ENCODE measurements at places on chromosomes 6 and 20.

GRCh38 chr20:5045906-5046305 is 44.6 kb upstream of the SLC23A2 start:
- no peak for DNase-seq

GRCh38 chr20:57394121-57395082 is 3.2 kb downstream of the RBM38 start:
- no peak for DNase-seq

DNA sequence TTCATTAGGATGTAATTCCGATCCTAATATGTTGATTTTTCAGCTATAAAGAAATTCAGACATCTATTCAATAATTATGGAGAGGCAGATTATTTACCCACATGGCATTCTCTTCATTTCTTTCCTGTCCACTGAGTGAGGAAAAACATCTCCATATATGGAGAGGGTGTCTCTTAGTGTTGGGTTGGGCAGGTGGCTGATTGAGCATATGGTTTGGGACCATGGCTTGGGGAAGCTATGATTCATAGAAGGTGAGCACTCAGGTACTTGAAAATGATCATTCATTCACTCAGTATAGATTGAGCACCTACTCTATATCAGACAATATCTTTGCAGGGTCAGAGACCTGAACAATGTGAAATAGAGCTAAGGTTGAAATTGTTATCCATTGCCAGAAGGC is 41.3 kb upstream of the IL20RA start:
- DNase-seq = no peak

DNA sequence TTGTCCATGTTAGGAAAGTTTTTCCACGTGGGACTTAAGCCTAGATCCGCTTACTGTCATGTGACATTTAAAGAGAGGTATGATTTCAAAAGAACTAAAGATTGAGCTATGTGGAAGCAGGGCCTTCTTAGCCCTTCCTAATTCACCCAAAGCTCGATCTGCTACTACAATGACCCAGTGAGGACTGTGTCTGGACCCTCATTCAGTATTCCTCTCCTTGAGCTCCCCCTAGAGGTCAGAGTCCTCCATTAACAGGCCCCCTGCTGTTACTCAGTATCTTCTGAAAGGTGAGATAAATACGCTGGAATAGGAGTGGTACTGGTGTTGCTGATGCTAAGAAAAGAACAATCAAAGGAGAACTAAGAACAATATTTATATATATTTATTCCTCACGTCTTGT is 414.0 kb downstream of the GJA1 start:
- DNase-seq = no peak

DNA sequence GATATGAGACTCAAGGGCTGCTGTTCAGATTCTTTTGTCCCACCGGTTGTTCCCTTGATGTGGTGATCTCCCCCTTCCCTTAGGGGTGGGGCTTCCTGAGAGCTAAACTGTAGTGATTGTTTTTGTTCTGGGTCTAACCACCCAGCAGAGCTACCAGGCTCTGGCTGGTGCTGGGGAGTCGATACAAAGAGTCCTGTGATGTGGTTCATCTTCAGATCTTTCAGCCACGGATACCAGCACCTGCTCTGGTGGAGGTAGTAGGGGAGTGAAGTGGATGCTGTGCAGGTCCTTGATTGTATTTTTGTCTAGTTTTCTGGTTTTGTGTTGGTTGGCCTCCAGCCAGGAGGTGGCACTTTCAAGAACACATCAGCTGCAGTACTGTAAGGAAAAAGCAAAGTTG is 801.6 kb downstream of the EPHA7 start:
- no peak for DNase-seq

DNA sequence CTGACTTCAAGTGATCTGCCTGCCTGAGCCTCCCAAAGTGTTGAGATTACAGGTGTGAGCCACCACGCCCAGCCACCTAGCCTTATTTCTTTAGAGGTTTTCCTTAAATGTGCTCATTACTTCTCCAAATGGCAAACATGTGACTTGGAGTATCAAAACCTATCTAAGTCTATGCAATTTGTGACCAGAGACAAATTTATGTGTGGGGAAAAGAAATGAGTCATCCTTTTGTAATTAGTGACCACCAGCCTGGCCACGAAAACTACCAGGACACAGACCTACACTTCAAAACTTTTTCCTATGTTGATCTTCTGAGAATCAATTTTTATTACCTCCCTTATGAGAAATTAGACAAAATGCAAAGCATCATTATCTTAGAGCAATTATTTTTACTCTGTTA is 64.6 kb upstream of the OGFRL1 start:
- DNase-seq = no peak

DNA sequence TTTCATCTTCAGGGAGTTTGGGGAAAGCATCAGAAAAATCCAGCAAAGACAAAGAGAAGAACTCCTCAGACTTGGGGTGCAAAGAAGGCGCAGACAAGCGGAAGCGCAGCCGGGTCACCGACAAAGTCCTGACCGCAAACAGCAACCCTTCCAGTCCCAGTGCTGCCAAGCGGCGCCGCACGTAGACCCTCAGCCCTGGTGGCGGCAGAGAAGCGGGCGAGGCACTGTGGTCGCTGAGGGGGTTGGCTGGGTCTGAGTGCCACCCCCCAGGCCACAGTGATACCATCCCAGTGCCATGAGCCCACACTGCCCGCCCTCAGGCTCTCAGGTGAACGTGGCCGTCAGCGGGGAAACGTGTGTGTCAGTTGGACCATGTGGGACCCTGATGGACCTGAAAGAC is 3.2 kb downstream of the MRGBP start:
- DNase-seq = no peak

DNA sequence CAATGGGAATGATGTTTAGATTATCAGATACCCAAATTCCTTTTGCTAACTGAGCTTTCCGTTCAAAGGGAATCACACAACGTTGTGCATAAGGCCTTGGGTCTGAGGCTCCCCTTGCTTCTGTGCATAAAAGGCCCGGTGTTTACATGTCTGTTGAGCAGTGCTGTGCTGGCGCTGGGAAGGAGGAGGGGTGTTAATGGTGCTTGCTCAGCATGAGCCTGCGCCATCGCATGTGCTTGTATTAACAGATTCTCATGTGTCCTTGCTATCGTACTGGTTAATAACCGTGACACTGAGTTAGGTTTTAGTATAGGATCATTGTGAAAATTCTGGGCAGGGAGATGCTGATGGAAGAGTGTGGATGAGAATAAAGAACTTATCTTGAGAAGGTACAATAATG is 62.3 kb upstream of the TRAF3IP2 start:
- no peak for DNase-seq

DNA sequence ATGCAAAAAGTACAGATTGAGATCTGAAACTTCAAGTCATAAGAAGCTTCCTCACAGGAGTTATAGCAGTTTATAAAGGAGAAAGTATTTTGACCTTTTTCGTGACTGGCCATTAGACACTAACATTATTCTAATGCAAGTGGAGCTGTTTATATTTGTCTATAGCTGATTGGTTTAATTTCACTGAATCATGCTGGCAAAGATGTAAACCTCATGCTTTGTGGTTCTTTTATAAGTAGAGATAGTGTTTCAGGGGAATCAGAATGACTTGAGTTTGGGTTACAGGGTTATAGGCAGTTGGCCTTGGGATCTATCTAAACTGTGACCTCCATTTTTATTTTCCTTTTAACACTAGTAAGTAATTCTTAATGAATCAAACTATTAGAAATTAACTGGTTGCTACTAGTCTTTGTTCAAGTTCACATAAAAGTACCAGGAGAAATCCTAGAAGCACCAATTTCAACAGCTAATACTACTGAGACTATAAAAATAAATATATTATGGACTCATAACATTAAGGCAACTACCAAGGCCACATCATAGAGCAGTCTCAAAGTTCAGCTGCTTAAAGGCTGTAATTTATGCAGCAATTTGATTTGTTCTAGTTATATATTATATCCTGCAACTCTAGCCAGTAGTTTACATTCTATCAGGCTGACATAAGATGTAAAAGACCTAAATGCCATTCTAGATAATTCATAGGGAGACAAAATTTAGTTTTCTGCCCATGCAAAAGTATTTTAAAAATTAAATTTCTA is 94.0 kb downstream of the RNGTT start:
- DNase-seq = no peak

- no peak for DNase-seq
Observed at GRCh38 chr20:61903575-61904340, 161.9 kb downstream of the TAF4 start.

DNA sequence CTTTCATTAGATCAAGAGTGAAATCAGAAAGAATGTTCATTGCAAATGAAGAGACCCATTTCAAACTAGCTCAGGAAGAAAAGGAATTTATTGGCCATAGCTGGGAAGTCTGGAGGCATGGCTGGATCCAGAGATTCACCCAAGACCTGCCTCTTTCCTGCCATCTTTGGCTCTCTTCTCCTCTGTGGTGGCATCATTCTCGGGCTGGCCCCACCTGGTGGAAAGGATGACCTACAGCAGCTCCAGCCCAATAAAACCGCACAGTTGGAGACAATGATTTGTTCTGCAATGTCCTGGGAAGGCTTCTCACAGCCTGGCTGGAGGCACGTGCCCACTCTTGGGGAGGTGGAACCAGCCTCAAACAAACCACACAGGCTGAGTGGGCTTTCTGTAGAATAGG is 18.1 kb upstream of the FERMT1 start:
- DNase-seq = no peak

DNA sequence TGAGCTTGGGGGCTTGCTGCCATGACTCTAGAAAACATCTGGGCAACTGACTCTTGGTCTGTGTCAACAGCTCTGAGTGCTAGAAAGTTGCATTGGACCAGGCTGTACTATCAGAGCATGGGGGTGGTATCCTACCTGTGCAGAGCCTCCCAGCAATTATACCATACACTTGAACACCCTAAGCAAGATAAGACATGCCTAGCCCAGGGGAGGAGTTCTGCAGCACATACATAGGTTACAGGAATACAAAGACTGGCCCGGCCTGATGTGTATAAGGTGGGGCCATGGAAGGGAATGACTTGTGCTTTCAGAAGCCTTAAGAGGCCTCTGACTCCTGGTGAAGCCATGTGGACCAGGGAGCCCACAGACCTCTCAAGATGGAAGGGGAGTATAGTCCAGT is 11.4 kb upstream of the MOCS1 start:
- DNase-seq = no peak

DNA sequence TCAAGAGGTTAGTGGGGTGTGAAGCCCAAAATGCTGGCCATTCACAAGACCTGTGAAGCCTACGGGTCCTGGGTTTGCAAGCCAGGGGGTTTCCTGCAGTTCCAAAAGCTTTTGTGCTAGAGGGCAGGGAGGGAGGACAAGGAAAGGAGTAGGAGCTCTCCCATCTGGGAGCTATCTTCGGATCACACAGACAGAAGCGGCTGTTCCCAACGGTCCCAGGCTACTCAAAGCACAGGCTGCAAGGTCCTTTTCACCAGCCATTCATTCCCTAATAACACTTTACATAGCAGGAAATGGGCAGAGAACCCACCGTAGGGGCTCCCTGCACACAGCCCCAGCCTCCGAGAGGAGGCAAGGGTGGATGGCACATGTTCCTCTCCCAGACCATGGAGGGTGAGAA is 296.9 kb downstream of the FOXC1 start:
- no peak for DNase-seq

DNA sequence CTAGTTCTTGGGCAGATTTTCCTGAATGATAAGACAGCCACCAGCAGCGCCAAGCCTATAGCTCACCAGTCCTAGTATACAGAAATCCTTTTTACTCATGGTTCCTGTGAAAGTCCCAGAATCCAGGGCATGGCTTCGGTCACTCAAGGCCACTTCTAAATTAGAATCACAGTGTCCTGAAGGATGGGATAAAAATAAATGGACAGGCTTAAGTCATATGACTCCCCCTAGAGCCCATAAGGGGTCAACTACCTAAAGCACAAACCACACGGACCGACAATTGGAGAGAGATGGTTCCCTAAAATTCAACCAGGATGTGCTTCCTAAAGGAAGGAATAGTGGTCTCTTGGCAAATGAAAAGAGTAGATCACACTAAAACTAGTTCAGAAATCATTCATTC is 404.1 kb upstream of the PLCB4 start:
- DNase-seq = no peak

DNA sequence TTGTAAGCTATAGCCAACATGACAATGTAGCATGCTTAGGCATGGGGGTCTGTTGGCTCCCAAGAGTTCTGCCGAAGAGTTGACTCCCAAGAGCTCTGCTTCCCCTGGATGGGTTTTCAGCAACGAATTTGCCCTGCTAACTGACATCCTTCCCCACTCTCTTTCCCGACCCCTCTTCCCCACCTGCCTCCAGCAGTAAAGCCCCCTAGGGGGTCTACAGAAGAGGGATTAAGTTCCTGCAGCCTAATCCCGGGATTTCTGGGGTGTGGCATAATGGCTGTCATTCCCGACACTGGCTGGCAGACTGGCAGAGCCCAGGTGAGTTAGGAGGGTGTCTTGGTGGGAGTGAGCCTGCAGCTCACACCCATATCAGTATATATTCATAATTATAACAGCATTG is 121.0 kb upstream of the ZNF184 start:
- no peak for DNase-seq

GRCh38 chr20:34632870-34633452 is 43.9 kb downstream of the PIGU start:
- no peak for DNase-seq

DNA sequence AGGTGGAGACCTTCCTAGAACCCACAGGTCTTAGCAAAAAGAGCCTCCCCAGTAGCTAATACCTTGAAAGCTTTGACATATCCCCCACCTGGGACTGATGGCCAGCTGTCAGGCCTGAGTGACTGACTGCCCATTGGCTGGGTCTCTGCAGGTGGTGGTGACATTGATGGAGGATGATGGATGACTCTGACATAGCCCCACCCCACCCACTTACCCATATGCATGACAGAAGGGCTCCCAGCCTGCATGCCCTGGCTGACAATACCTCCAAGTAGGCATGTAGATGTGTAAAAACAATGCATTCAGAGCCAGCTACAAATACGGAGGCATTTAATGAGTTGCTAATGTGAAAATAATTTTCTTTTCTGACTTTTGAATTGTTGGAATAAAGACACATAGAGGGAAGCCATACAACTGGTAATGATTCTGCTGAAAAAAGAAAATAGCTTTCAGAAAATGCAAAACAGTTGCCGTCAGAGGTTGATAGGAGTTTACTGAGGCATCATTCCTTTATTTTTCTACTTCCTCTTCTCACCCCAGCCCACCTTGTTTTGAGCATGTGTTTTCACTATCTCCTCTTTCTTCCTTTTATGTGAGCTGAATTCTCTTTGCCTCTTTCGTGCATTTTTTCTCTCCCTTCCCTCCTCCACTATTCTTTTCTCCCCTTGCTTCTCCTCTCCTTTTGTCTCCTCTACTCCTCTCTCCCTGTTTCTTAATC is 70.6 kb downstream of the OLIG3 start:
- DNase-seq = no peak

GRCh38 chr6:154593122-154593521 is 82.6 kb upstream of the CNKSR3 start:
- no peak for DNase-seq

GRCh38 chr6:6869094-6869493 is 238.7 kb upstream of the RREB1 start:
- no peak for DNase-seq

DNA sequence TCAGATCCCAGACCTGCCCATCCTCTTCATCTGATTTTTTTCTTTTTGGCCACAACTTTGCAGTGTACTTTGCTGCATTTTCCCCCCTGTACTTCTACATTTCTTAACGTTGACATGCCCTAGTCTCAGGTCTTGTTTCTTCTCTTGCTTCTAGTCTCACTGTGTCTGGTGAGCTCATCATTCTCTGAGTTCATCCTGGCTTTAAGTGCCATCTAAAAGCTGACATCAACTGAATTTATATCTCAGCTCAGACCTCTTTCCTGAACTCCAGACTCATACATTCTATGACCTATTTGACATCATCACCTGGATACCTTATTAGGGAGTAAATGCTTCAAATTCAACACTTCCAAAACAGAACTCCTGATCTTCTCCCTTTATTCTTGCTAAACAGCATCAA is 48.9 kb downstream of the TINAG start:
- no peak for DNase-seq

Measured in vagina (tissue), 2 donors.